ENCODE measurements at places on chromosomes 6 and 20. TPM values are rescaled to one million over a fixed set of nuclear protein-coding genes. Genes with fewer than 3 reads are reported as not detected.

DNA sequence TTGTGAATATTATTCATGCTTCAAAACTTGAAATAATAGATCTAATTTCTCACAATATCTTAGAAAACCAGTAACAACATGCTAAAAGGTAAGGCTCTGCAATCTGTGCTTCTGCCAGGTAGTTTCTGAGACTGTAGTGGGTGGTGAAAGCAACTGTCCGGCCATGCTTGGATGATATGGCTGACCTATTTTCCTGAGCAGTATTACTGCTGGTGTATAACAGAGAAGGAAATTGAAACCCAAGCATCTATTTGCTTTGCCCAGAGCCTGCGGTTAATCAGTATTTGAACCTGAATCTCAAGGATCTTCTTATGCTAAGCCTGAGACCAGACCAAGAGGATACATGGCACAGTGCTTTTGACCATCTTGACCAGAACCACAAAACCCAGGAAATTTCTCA is 563.8 kb downstream of the COL12A1 start:
- no peak for DNase-seq

DNA sequence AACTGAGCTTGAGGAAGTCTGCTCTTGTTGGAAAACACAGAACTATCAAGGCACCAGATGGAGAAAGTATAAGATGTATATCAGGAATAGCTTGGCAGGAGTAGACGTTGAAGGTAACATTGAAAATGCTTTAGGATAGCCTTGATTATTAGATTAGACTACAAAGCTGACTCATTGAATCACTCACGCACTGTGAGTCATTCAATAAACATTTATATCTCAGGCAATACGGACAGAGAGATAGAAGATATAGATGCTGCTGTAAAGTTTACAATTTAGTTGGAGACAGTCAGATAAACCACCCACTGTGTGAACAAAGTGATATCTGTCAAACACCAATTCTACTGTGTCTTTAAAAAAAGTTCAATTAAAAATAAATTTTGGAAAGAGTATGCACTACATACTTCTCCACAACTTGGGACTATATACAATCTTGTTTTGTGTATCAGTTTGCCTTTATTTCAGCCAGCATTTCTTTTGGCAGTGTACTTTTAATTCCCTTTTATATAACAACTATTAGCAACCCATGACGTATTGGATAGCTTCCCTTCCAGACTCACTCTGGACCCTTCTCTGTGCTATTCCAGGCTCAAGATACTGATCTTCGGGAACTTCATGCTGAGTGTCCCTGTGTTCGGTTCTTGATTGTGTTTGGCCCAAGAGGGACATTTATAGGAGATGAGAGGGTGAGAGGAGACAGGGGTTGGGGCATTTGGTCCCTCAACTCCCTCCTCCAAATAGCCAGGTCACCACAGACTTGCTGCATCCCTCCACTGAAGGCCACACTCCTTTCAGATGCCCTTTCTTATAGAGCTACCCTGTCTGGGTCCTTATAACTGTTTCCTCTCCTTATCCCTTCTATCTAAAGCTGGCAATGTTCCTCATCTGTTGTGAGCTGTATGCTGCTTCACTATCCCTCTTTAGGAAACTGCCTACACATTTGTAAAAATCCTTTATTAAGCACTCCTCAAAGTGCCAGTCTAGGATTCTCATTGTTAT is 176.6 kb upstream of the PTPRK start:
- peak; percentile 88 for DNase-seq

DNA sequence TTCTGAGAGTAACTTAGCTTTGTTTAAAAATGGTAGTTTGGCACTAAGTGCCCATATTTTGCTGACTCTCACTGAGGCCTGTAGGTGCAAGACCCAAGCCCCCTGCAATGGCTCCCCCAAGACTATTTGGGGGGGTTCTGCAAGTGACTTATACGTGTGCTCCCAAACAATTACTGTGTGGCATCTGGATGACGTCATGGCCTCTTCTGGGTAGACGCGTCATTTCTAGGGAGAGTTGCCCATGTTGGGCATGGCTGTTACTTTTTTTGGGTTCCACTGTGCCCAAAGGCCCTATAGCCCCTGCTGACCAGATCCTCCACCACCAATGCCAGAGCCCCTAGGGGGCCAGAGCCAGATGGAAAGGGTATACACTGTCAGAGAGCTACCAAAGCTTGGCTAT is 110.3 kb upstream of the MYLIP start:
- no peak for DNase-seq

GRCh38 chr6:67558985-67559384 is 1076.1 kb upstream of the ADGRB3 start:
- DNase-seq, result no peak

Gene CASS4
- 26.1 TPM for total RNA-seq

Gene CDSN
- total RNA-seq, result not detected

Gene PROCR
- 36.4 TPM for total RNA-seq

Measured in IMR-90 (cell line).